ENCODE measurements at places on chromosomes 16 and 17.

DNA sequence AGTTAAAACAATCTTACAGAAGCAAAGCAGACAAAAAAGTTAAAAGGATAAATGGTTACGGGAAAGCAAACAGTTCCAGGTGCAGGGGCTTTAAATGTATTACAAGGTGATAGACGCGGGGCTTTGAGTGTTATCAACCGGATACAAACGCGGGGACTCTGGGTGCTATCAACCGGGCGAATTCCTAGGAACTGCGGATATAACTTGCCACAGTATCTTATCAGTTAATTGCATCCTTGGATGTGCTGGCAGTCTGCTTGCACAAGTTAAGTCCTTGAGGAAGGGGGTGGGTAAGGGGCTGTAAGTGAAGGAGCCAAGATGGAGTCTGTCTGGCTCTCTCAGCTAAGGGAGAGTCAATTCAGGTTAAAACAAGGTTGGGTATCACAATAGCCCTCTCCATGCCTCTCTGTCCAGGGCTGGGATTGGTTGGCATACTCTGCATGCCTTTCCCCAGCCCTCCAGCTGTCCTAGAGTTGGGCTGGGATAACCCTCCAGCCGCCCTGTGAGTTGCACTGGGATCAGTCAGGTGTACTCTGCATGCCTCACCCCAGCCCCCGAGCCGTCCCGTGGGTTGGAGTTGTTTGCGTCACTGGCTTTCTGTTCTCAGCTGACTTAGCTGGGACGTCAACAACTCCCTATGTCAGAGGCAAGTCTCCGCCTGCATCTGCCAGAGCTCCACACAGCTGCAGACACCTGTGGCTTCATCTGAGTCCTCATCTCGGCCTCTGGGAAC, 40.9 kb downstream of the TMEM235 start:
- DNase-seq = peak; percentile 69

DNA sequence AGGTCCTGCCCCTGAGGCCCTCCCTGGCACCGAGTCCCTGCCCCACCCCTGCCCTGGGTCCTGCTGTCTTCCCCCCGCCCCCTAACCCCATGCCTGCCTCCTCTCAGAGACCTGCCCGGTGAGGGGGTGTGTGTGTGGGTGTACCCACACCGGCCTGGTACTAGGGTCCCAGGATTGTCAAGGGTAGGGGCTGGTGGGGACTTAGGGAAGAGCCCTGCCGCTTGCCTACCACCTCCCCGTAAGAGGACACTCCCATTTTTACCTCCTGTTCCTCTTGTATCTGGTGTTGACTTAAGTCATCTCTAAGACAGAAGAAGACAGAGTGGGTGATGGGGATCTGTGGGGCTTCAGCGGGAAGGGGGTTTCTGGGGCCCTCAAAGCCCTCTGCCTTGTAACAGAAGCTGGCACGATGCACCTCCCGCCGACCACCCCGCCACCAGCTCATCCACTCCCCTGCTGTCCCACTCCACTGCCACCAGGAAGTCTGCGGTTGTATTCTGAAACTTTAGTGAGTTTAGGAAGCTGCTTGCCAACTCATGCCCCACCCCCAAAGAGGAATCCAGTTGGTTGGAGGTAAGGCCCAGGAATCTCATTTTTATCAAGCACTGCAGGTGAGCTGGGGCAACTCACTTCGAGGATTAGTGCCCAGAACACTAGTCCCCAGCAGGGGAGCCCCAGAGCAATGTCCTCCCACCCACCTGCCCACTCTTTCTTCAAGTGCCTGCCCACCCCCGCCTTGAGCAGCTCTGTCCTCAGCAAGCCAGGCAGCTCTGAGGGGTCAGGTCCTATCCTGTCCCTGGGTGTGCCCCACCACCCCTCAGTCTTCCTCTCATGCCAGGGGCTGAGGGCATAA, 5.6 kb downstream of the SPATA32 start:
- no peak for DNase-seq

GRCh38 chr17:59151591-59151990, 3.4 kb downstream of the SKA2 start:
- DNase-seq = no peak

- DNase-seq = peak; percentile 52
Measured at GRCh38 chr16:21708533-21709115, 44.9 kb downstream of the OTOA start.

DNA sequence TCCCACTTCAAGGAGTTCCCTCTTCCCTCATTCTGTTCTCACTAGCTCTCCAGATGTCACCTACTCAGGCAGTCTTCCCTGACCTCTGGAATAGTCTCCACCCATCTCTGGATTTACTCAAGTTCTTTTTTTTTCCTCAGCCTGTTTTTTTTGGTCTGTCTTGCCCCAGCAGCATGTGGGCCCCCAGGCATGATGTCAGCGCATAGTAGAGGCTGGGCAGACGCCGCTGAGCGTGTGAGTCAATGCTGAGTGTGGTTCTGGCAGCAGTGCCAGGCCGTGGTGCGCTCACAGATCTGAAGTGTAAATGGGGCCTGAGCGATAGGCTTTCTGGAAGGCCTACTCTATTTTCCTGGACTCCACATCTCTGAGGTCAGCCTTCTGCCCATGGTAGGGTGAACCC, 2.7 kb upstream of the KCNJ18 start:
- DNase-seq = no peak

DNA sequence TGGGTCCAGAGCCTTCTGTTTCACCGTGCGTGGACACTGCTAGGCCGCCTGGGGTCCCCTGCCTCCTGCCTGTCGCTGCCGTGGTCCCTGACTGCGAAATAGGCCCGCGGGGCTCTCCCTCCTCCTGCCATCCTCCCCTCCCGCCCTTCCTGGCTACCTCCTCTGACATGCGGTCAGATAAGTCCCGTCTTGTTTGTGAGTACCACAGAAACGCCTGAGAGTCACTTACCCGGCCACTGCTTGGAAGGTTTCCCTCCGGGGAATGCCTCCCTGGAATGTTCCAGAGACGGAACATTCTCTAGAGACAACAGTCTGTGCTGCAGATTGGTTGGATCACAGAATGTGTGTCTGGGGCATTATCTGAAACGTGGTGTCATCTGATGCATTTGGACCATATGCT, 22.7 kb downstream of the CIBAR2 start:
- no peak for DNase-seq

DNA sequence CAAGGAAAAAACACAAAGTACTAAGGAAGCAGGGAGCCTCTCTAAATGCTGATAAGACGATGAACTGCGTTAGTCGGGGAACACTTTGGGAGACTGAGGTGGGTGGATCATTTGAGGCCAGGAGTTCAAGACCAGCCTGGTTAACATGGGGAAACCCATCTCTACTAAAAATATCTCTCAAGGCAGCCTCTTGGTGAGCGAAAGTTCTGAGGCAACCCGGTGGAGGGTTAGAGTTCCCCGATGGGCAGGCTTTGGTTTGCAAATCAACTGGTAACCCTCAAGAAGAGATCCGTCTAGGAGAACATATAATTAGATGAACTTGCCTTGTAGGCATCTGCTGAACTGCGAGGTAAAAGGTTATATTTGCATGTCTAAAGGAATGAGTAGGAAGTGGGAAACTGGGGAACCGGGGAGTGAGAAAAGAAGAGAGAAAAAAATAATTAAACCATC, 44.6 kb downstream of the WSB1 start:
- no peak for DNase-seq

Measured in activated naive CD4-positive, alpha-beta T cell (primary cell).